Activated CD4-positive, alpha-beta T cell treated with anti-CD3 and anti-CD28 coated beads for 24 hours (primary cell): ENCODE measurements at places on chromosomes 6 and 20.

DNA sequence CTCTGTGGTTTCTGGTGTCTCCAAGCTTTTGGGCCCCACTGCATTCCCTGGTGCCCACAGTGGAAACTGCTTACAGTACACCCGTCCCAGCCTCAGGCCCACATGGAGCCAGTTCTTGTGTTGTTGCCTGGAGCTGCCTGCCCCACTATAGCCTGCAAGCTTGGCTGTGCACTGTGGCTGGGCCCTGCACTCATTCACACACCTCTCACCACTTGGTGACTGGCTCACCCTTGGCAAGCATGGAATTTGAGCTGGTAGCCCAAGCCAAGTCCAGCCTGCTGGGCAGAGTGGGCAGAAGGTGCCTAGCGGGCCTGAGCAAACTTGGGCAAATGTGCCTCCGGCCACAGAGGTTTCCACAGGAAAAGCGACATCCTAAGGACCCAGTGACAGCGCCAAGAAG is 472.3 kb downstream of the MMUT start:
- DNase-seq = no peak

GRCh38 chr20:49762940-49763766 is 49.5 kb upstream of the B4GALT5 start:
- no peak for DNase-seq

DNA sequence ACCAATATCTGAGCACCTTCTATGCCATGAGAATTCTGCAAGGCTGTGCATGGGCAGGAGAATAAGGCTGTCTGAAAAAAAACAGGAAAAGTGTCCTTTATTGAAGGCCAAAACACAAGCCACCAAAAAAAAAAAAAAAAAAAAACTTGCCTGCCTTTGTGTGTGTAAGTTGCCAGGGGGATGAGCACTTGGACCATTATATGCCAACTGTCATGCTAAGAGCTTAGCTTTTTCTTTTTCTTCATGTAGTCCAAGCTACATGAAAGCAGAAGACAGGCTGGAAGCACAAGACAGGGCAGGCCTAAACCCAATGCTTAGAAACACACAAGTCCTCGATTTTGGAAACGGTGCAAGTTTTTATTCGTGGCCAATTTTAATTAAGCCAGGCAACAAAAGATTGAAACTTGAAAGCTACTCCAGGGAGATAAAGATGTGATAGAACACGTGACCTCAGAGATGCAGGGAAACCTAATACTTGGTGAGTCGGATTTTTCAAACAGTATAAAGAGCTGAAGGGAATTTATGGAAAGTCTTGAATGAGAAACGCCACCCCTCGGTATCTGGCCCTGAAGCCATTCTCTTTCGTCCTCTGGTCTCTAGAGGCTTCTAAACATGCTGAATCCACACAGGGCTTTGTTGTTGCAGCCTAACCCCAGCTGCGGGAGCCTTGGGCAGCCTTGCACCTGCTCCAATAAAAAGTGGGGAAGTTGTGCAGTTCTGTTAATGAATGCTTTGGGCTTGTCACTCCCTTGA is 8.6 kb downstream of the BMP7 start:
- no peak for DNase-seq

GRCh38 chr6:169092375-169092774 is 161.3 kb downstream of the THBS2 start:
- DNase-seq = no peak

DNA sequence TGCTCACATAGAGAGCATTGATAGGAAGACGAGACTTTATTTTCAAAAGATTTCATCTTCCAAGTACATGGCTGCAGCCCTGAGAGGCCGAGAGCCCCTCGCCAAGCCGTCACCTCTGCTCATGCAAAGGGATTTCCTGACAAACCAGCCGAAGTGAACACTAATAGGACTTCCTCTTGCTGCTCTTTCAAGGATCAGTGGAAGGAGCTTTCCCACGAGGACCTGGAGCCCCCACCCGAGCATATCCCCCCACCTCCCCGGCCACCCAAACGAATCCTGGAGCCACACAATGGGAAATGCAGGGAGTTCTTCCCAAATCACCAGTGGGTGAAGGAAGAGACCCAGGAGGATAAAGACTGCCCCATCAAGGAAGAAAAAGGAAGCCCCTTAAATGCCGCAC is 69.3 kb downstream of the PTPN1 start:
- no peak for DNase-seq

DNA sequence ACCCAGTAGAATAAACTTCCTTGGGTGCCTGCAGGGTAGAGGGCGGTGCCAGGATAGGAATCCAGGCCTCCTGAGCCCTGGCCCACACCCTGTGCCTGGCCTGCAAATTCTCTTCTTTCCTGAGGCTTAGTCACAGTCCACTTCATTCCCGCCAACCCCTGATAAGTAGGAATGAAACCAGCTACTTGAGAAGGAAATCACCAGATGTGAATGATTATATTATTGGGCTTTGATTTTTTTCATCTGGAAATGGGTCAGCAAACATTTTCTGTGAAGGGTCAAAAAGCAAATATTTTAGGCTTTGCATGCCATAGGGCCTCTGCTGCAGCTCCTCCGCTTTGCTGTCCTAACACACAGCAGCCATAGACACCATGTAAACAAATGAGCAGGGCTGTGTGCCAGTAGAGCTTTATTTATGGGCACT is 50.2 kb downstream of the STK35 start:
- DNase-seq = no peak

GRCh38 chr20:54642864-54643667 is 167.7 kb downstream of the DOK5 start:
- DNase-seq = no peak

- no peak for DNase-seq
Observed at GRCh38 chr20:56979125-56979524, 287.3 kb downstream of the BMP7 start.

DNA sequence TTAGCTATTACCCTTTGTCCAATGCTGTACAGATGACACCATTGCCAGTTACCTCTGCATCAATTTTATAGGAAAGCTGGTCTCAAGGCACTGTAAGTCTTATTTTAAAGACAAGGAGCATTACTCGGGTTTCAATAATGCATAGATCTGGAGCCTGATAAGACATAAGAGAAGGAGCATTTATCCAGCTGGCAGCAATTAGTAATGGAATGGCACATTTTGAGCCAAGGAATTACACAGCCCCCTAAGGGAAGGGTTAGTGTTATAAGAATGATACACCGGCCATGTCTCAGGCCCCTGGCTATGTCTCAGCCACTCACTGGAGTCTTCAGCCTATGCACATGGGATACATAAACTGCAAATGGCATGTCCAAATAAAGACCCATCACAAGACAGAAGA is 23.1 kb upstream of the TMEM242 start:
- no peak for DNase-seq

- DNase-seq = no peak
Observed at GRCh38 chr6:18141805-18142590, 12.9 kb downstream of the TPMT start.

DNA sequence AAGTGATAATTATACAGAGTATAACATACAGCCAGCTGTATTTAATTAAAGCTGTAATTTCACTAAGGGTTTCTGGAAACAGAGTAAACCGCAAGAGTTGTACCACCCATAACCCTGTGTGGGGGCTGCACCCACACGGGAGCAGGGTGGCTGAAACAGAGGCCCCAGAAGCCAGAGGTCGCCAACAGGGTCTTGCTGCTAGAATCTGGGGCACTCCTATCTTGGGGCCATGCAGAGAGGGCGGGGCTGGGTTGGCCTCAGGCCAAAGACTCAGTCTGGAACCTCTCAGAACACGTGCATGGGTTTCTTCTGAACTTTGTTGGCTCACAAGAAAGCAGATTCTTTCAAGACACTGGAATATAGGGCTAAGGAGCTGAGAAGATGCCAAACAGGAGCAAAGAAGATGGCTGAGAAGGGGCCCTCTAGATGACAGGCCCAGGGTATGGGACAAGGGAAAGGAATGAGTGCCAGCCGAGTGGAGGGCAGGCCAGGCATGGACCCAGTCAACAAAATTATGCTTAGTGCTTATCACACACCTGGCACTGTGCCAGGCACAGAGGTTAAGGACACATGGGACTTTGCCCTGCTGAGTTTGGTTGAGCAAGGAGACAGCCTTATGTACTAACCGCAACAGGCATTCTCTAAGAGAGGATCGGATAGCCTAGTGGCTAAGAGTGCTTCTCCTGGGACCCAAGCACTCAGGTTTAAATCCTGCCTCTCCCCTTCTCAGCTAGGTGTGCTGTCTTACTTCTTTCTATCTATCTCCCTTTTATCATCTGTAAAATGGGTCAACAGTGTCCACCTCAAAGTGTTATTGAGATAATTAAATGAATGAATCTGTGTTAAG is 96.6 kb upstream of the FOXP4 start:
- DNase-seq = no peak

GRCh38 chr6:43547222-43547621 is 28.6 kb downstream of the XPO5 start:
- no peak for DNase-seq

DNA sequence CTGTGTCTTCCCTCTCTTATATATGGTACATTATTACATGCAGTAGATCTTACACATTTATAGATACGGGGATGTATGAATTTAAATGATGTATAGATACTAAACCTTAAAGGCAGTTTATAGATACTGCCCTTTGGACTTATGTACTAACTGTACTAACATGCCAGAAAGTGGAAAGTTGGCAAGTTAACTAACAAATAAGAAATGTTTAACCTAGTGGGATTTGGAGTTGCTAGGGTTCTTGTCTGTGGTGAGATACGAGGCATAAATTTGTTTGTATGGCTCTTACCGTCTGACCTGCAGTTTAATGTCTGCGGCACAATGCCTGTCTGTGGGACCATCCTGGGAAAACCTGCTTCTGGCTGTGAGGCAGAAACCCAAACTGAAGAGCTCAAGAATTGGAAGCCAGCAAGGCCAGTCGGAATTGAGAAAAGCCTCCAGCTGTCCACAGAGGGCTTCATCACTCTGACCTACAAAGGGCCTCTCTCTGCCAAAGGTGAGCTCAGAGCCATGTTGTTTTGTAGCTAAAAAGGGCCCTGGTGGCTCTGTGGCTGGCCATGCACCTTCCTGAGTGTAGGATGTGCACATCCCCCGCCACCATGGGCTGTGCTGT is 62.9 kb upstream of the SLC22A1 start:
- DNase-seq = no peak

DNA sequence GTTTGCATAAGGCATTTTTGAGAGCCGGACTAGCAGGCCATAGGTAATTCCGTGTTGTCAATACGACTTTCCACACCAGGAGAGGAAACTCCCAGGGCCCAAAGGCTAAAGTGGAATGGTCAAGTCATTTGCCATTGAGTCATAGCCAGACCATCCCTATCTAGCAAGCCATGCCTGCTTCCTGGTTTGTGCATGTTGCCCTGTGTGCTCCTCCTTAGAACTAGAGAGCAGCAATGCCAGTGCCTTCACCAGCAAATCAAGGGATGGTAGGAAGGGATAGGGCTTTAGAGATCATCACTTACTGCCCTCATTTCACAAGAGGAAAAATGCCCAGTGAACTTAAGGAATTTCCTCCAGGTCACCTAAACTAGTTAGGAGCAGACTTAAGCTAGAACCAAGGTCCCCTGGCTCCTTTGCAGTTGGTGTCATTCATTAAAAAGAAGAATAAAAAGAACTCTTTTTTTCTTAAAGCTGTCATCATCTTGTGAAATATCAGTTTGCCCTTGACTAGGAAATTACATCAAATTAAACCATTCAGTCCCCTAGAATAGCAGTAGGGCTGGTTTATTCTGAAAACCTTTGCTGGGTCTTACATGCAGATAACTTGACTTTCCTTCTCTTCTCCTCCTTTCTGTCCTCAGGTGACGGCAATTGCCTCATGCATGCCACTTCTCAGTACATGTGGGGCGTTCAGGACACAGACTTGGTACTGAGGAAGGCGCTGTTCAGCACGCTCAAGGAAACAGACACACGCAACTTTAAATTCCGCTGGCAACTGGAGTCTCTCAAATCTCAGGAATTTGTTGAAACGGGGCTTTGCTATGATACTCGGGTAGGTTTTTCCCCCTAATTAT is 7.4 kb downstream of the TNFAIP3 start:
- DNase-seq = no peak

DNA sequence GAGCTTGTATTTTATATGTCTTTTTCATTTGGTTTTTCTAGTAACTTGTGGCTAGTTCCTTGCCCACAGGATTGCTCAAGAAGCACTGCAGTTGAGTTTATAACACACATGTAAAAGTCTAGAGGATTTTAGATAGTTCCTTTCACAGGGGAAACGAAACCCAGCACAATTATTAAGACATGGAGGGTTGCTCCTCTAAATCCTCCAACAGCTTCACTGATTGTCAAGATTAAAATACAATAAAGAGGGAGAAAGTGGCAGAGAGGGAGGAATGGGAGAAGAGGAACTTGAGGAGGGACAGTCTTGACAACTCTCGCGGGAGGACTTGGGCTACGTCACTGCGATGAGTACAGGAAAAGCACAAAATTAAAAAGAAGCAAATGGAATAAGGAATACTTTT is 9.7 kb upstream of the TBC1D7 start:
- DNase-seq = no peak

DNA sequence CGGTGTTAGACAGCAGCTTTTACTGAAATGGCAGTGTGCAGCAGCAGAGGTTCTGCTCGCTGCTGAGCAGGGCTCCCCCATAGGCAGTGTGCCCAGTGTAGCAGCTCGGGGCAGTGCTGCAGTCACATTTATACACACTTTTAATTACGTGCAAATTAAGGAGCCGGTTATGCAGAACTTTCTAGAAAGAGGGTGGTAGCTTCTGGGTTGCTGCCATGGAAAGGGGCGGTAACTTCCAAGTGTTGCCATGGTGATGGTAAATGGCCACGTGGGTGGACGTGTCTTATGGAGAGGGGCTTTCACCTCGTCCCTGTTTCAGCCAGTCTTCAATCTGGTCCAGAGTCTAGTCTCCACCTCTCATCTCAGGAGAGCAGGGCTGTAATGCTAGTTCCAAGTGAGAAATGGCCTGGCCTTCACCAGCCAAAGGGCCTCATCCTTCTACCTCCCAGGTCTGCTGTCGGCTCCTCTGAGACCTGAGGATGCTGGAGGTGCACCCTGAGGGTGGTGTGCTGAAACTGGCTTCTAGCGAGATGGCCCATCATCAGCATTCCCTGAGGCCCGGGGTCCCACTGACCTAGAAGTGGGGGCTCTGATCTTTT is 180.5 kb upstream of the PMEPA1 start:
- DNase-seq = no peak

DNA sequence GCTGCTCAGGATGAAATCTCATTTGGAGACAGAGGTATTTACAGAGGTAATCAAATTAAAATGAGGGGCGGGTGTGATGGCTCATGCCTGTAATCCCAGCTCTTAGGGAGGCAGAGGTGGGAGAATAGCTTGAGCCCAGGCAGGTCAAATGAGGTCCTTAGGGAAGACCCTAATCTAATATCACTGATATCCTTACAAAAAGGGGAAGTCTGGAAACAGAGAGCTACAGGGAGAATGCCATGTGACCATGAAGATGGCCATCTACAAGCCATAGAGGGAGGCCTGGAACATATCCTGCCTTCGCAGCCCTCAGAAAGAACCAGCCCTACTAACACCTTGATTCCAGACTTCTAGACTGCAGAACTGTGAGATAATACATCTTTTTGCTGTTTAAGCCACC is 8.3 kb downstream of the MTCL3 start:
- no peak for DNase-seq

- no peak for DNase-seq
Observed at GRCh38 chr20:48350313-48350988, 477.3 kb downstream of the PREX1 start.
